Body of pancreas (tissue), 4 donors: ENCODE measurements at places on chromosomes 5 and 9.
A peak's percentile ranks its signal among the peaks of the same experiment; 100 is the strongest.

GRCh38 chr5:144352330-144352729 is 181.7 kb downstream of the KCTD16 start:
- DNase-seq: no peak

DNA sequence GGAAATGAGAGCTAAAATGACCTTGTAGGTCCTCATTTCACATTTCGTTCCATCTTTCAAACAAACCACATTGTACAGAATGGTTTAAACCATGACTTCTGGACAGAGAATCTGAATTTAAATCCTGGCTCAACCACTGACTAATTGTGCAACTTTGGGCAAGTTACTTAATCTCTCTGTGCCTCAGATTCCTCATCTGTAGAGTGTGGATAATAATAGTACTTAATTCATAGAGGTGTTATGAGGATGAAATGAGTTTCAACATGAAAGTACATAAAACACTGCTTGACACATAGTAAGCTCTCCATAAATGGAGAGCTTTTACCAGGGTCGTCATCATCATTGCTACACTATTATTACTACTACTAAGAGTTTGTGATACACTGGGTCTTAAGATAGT is 46.3 kb upstream of the FOXE1 start:
- DNase-seq: no peak

DNA sequence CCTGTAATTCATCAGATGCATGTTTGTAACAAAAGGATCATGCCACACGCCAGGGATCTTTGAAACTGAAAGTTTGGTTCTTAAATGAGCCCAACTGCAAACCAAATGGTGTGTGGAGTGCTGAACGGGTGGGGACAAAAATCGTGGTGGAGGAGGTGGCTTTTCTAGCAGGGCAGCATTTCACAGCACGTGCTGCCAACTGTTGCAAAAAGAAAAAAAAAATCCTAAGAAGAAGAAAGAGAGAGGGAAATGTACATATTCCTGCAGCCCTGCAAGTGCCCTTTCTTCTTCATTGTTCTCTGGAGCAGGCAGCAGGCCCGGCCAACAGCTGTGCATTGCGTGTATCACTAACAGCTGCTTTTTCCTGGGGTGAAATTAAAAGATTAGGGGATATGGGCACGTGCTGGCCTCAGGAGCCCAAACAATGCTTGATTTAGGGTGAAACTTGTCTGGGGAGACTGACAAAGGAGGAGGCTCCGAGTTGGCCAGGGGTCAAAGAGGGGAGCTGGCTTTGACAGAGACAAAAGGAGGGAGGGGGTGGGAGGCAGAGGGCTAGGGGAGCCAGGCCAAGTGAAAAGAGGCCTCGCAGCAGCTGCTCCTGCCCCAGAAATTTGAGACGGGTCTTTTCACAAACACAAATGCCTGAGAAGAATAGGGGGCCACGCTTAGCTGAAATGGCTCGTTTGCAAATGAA is 73.0 kb downstream of the GADD45G start:
- DNase-seq: peak; percentile 83

DNA sequence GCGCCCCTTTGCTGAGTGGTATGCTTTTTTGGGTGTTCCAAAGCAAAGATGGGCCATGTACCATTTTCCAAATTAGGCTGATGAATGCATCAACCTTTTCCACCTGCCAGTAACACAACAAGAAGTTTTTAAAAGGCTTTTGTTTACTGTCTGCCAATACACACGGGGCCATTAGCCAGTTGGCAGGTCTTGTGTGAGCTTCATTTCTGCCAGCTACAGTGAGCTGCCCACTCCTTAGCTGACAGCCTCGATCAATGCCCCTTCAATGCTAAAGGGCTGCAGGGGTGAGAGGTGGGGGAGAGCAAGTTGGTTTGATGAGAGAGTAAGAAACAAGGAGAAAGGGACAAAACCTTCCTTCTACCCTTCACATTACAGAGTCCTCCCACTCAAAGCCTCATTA is 128.7 kb downstream of the C5orf15 start:
- no peak for DNase-seq

DNA sequence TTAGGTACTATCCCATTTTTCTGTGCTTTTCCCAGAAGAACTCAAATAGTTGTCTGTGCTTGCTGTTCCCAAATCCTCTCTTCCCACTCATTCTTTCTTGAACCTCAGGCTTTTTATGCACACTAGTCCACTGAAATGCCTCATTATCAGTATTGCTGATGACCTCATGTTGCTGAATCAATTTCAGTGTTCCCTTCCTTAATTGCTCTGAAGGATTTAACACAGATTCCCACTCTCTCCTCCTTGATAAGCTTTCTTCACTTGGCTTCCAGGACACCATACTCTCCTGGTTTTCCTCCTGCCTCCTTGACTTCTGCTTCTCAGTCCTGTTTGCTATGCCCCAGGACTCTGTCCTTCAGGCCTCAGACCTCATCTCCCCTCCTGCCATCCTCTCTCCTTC is 298.5 kb downstream of the ARHGAP26 start:
- no peak for DNase-seq

- DNase-seq: no peak
Measured at GRCh38 chr5:3511519-3511918, 84.1 kb upstream of the IRX1 start.

DNA sequence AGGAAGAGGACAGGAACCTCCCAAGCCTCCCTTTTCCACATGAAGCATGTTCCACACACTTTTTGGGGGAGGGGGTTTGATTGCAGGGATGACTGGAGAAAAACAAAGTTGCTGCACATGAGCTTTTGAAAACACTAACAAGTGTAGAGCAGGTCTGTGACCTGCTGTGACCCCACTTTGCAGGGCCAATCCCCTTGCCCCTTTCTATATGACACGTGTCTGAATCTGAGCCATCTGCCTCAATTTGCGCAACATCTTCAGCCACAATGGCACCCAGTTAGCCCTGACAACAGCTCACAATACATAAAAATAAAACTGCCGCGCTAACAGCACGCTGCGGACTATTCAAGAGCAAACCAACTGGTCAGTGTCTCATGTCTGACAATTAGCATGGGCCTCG is 227.8 kb upstream of the TBCA start:
- DNase-seq: no peak

DNA sequence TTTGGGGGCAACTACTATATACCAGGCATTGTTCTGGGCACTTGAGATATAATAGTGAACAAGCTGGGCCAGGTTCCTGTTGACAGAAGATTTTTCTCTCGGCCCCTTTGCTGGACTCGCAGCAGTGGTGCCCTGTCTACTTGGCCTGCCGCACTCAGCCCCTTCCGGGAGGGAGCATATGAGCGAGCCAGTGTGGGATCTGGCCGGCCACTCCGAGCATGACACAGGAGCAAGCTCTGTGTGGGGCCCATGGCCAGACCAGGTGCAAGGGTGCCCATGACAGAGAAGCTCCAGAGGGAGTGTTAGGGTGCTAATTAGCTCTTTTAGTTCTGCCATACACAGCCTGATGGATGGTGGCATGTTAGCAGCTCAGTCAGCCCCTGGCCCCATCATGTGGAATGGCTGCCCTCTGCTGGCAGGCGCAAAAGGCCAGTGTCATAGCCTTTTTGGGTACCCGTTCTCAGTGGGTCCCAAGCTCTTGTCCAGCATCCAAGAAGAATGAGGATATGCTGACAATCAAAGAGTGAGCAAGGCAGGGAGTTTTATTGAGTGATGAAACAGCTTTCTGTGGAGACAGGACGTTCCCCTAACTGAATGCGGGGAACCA is 9.3 kb upstream of the KIF4B start:
- DNase-seq: no peak

DNA sequence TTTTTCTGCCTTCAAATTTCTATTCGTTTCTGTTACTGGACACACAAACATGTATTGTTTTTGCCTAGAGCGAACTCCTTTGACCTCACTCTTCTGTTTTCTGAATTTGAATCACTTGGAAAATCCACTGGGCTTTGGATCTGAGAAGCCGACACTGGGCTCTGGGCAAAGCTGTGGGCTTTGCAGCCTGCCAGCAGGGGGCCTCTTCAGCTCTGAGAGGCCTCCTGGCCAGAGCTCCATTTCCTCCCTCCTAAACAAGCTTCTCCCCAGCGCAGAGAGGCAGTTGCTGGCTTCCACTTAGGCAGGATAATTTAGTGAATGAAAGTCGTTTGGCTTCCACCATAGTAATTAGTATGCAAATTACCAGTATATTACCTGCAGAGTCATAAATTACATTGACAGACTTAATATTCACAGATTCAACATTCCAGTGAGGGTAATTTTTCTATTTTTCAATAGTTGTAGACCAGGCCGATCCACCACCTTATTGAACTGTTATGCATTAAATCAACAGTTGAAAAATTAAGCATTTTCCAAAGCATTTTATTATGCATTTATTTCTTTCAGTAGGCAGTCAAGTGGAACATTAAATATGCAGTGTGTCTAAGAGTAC is 104.0 kb upstream of the ZNF366 start:
- peak; percentile 82 for DNase-seq

GRCh38 chr9:15219546-15219945 is 87.5 kb downstream of the TTC39B start:
- no peak for DNase-seq

DNA sequence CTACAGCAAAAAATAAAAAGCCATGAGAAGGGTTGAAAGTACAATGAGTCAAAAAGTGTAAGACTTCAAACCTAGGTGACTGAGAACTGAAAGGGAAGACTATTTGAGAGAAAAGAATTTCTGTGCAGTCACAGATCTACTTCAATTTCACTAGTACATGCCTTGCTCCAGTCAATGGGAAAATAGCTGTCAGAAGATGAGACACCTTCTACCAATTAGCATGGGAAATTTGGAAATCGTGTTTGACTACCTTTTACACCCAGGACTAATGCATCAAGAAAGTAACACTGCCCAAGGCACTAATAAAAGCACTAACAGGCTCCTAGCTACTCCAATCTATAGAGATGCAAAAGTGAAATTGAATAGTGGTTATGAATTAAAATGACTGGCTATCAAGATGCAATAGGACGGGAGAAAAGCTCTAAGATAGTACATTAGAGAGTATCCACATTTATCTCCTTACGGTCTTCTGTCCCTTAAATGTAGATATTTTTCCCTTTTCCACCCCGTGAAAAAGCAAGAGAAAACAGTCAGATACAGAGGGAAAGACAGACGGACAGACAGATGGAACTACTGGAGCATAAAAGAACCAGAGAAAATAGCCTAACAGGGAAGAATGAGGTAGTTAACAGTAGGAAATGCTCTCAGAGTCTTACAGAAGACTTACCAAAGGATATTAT is 15.2 kb downstream of the ERP44 start:
- DNase-seq: no peak

- DNase-seq: no peak
Measured at GRCh38 chr5:21184581-21184980, 1196.6 kb upstream of the CDH18 start.

DNA sequence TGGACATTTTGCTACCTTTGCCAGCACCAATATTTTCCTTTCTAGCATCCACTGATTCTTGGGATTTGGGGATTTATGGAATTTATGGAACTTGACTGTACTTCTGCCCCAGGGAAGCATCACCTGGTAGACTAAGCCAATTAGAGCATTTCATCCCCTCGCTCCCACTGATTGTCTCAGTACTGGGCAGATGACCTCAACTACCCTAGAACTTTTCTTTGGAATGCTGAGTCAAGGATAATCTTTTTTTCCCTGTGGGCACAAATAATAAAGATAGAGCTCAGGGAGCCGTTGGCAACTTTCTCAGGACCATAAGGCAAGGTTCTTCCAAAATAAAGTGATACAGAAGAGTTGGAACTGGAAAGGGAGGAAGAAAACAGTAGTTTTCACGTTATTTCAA is 438.4 kb downstream of the PLK2 start:
- DNase-seq: no peak

GRCh38 chr9:126615245-126615790 is 1.6 kb downstream of the LMX1B start:
- DNase-seq: peak; percentile 33

GRCh38 chr5:2996248-2996647 is 244.8 kb upstream of the IRX2 start:
- no peak for DNase-seq

- DNase-seq: peak; percentile 15
Measured at GRCh38 chr9:118059484-118060278, 355.5 kb downstream of the TLR4 start.

- DNase-seq: no peak
Measured at GRCh38 chr9:132288966-132289365, 65.8 kb downstream of the SETX start.

DNA sequence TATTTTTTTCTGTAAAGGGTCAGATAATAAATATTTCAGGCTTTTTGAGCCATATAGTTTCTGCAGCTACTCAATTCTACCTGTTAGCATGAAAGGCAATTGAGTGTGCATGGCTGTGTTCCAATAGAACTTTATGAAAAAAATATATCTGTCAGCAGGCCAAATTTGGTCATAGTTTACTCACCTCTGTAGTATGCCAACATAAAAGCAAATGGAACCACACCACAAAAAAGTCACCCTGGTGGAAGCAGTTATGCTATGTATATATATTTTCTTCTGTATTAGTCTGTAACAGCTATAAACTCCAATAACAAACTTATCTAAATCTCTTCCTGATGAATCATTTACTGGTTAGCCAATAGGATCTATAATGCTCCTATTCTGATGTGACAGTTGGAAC is 3.4 kb downstream of the SLC38A9 start:
- DNase-seq: peak; percentile 24

DNA sequence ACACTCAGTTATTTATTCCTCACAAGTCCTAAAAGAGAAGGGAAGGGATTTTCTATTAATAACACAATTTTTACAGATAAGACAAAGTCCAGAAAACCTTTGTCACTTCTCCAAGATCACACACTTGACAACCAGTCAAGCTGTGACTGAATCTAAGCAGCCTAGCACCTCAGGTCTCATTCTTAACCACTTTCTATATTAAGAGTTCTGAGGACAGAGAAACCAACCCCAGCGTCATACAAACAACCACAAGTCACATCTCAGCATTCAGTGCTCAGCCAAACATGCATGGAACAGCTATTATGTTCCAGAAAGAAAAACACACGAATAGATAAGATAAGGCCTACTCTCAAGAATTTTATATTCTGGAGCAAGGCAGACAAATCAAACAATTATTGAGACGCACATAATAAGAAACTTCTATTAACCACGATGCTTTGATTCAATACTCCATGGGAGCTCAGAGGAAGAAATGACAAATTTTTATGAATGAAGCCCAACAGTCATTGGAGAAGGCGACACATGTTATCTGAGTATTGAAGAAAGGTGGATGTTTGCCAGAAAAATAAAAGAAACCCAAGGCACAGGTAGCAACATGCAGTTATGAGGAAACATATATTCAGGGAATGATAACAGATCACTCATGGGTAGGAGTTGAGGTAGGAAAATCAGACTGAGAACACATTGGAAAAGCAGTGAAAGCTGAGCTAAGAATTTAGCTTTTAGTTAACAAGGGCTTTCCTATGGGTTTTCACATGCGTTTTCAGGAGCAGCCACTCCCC is 113.1 kb downstream of the HTR4 start:
- no peak for DNase-seq
